ENCODE measurements at places on chromosomes 2 and 18. TPM values are rescaled to one million over a fixed set of nuclear protein-coding genes. Genes with fewer than 3 reads are reported as not detected.

GRCh38 chr2:143906850-143907249, 613.1 kb downstream of the ZEB2 start:
- DNase-seq: peak; percentile 68
- H3K4me1 ChIP-seq: peaks cover 27% of the 10 kb centered on the region
- H3K4me3 ChIP-seq: 0 out of 2 replicates have a peak overlapping the region, but pooled peaks have one; percentile 6
- peaks cover 9% of the 10 kb centered on the region for H3K27me3 ChIP-seq
- no peaks in the 10 kb centered on the region for H3K36me3 ChIP-seq

DNA sequence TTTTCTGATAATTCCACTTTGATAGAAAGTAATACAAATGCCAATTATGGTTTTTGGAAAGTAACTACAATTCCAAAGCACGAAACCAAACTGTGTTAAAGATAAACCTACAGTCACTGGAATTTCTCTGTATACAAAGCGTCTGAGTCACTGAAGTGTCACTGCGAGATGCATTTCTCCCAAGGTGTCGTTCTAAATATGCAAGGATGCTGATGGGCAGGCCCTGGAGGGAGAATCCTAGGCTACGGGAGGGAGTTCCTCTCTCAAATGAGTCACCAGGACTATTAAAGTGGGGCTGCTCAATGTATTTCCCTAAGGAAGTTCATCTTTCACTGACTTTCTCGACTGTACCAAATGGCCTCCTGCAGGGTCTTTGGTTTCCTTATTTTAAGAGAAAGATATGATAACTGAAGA, 163.8 kb upstream of the STK17B start:
- H3K4me1 ChIP-seq: no peaks in the 10 kb centered on the region
- no peaks in the 10 kb centered on the region for H3K27me3 ChIP-seq
- peak; percentile 45 for DNase-seq
- no peak overlapping the region for H3K27ac ChIP-seq
- H3K36me3 ChIP-seq: no peaks in the 10 kb centered on the region
- no peak overlapping the region for H3K4me3 ChIP-seq

DNA sequence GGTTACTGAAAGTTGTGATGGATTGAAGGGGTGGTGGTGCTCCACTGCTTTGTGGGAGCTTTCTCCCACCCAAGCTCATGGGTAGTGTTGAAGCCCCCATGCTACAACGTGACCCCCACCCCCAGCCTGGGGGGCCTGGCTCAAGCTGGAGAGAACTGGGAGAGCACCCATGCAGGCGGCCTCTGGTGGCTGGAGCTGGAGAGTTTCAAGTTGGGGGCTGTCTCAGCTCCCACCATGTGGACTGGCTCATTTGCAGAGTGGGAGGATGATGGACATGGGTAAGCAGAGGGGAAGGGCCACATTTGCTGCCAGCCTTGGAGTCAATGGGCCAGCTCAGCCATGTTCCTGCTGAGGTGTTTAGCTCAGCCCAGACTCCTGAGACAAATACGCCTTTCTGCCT, 62.8 kb downstream of the INPP4A start:
- H3K27me3 ChIP-seq: no peaks in the 10 kb centered on the region
- no peak for DNase-seq
- H3K36me3 ChIP-seq: no peaks in the 10 kb centered on the region
- no peak overlapping the region for H3K4me3 ChIP-seq
- H3K4me1 ChIP-seq: no peaks in the 10 kb centered on the region

The LINC00305 gene
- total RNA-seq: not detected

- no peak overlapping the region for H3K4me3 ChIP-seq
- no peak for DNase-seq
- H3K4me1 ChIP-seq: no peaks in the 10 kb centered on the region
Observed at GRCh38 chr2:52668724-52669123, 1098.9 kb upstream of the CHAC2 start.

The HOXD8 gene
- total RNA-seq: not detected

- 0 out of 2 replicates have a peak, but pooled peaks cover 3% of the 10 kb centered on the region for H3K4me1 ChIP-seq
- H3K4me3 ChIP-seq: no peak overlapping the region
- no peak overlapping the region for H3K27ac ChIP-seq
- H3K36me3 ChIP-seq: no peaks in the 10 kb centered on the region
- H3K27me3 ChIP-seq: no peaks in the 10 kb centered on the region
Observed at GRCh38 chr2:172865422-172865821, 129.8 kb downstream of the RAPGEF4 start.

DNA sequence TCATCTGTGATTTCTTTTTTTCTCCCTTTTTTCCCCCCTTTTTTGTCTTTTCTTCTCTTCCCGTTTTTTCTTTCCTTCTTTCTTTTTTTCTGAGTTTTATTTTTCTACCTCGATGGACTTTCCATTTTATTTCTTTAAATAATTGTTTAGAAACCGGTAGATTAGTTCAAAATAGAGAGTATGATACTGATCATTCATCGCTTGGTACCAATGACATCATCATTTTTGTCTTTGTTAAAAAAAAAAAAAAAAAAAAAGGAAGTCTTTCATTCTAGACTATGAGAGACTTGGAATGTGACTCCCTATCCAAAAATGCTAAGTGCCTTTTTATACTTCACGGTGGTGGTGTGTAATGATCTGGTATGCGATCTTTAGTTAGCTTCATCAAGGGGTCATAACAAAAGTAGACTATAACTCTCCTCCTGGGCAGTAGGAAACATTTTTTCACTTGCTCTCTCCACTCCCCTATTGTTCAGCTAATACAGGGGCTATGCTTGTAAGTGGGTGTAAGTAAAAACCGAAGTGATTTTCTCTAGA, 1517.5 kb upstream of the ZEB2 start:
- H3K4me3 ChIP-seq: no peak overlapping the region
- peaks cover 7% of the 10 kb centered on the region for H3K4me1 ChIP-seq
- H3K27ac ChIP-seq: no peak overlapping the region
- H3K27me3 ChIP-seq: no peaks in the 10 kb centered on the region
- no peak for DNase-seq

- H3K4me3 ChIP-seq: no peak overlapping the region
- H3K36me3 ChIP-seq: no peaks in the 10 kb centered on the region
- DNase-seq: no peak
- H3K27me3 ChIP-seq: no peaks in the 10 kb centered on the region
- H3K4me1 ChIP-seq: no peaks in the 10 kb centered on the region
Observed at GRCh38 chr2:61785583-61785982, 68.3 kb downstream of the FAM161A start.

The GNLY gene
- total RNA-seq: not detected

The CLEC4F gene
- total RNA-seq: not detected

- H3K4me3 ChIP-seq: no peak overlapping the region
- no peak overlapping the region for H3K27ac ChIP-seq
- no peaks in the 10 kb centered on the region for H3K36me3 ChIP-seq
- H3K27me3 ChIP-seq: no peaks in the 10 kb centered on the region
- DNase-seq: no peak
Observed at GRCh38 chr18:48698707-48699106, 159.9 kb downstream of the CTIF start.

DNA sequence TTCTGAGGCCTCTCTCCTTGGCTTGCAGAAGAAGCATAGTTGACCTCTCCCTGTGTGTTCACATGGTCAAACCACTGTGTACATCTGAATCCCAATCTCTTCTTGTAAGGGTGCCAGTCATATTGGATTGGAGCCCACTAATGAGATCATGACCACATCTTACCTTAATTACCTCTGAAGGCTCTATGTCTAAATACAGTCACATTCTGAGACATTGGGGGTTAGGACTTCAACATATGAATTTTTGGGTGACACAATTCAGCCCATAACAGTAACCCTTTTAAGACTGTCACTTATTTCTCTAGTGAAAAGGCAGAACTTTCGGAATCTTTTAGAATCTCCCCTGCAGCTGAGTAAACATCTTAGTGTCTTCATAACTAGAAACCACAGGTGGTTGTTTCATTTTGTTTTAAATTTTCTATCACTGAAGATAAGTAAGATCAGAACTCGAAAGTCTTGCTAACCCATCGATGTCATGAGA, 33.3 kb downstream of the BMP10 start:
- no peak overlapping the region for H3K4me3 ChIP-seq
- H3K27ac ChIP-seq: no peak overlapping the region
- no peak for DNase-seq
- H3K27me3 ChIP-seq: no peaks in the 10 kb centered on the region
